ENCODE measurements at places on chromosomes 2 and 18. TPM values are rescaled to one million over a fixed set of nuclear protein-coding genes. Genes with fewer than 3 reads are reported as not detected.

Gene MOGAT1
- not detected for total RNA-seq

Gene TUBB8B
- not detected for total RNA-seq

Gene AMER3
- 1.2 TPM for total RNA-seq

Gene ACVR1C
- total RNA-seq = 2.4 TPM

Gene PARD3B
- 27.7 TPM for total RNA-seq

Gene DSG1
- total RNA-seq = 26.5 TPM
